ENCODE measurements at places on chromosomes 3 and 15.
A peak's percentile ranks its signal among the peaks of the same experiment; 100 is the strongest.

GRCh38 chr3:125150525-125151441 is 61.8 kb downstream of the SLC12A8 start:
- peak; percentile 92 for DNase-seq

- DNase-seq, result no peak
These were observed 36.8 kb downstream of the ADCY5 start for GRCh38 chr3:123412076-123412475.

DNA sequence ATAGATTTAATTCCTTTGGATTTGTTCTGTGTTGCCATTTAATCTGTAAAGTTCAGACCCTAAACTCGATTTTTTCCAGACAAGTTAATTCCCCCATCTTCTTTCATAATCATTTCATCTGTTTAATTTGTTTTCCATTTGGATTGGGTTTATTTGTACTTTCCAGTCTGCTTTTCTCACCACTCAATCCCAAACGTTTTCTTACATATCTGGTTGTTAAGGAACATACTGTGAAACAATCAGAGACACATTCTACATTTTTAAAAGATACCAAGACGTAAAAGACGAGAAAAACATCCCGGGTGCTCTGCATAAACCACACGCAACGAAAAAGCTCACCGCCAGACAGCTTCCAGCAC is 13.0 kb upstream of the ONECUT1 start:
- DNase-seq, result no peak

GRCh38 chr3:134656211-134656800 is 5.5 kb upstream of the KY start:
- no peak for DNase-seq

GRCh38 chr3:181952221-181952620 is 240.5 kb downstream of the SOX2 start:
- DNase-seq, result no peak

DNA sequence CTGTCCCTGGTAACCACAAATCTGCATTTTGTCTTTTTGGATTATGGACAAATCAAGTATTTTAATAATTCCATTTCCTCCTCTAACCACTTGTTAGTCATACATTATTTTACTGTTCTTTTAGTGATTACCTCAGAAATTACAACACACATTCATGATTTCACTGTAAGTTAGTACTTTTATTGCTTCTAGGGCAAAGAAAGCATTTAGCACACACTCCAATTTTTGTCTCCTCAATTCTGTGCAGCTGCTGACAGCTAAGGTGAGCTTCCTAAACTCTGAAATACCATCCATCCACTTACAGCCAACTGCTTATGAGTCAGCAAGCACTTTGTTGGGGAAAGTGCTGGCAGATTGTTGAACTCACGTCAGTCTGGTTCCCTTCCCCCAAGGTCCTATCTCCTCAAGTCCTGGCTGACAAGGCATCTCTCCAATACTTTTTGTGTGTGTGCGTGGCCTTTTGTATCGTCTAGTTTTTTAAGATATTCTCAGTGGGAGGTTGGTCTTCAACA is 49.4 kb upstream of the TNFAIP8L3 start:
- DNase-seq, result no peak

- DNase-seq, result no peak
These were observed 133.4 kb downstream of the LPP start for GRCh38 chr3:188287339-188287738.

GRCh38 chr15:42688301-42688700 is 48.6 kb downstream of the CDAN1 start:
- no peak for DNase-seq

DNA sequence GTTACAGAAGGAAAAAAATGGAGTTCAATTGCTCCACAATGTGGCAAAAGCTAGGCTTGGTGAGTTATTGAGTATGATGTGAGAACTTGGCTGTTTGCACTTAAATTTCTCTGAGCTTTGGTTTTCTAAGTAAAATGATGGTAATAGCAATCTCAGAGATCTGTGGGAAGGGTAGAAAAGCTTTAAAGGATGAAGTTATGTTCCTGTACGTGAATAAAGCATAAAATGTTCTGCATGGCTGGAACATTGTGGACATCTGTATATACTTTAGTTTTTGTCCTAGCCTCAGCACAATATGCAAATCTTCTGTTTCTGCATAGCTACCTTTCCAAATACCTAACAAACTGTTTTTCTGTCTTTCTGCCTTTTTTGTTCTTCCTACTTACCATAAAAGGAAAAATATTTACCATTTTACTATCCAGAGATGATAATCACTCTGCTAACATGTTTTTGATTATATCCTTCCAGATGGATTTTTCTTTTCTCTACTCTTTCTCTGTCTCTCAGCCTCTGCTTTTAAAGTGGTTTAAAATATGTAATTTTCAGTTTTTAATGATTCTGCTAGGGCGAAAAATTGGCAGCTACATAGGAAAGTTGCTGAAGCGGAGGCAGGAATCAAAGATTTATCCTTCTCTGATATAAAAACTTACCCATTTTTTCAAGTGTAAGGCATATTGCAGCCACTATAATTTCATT is 188.1 kb downstream of the FNDC3B start:
- no peak for DNase-seq

GRCh38 chr15:27454281-27455075 is 483.5 kb downstream of the GABRG3 start:
- no peak for DNase-seq

DNA sequence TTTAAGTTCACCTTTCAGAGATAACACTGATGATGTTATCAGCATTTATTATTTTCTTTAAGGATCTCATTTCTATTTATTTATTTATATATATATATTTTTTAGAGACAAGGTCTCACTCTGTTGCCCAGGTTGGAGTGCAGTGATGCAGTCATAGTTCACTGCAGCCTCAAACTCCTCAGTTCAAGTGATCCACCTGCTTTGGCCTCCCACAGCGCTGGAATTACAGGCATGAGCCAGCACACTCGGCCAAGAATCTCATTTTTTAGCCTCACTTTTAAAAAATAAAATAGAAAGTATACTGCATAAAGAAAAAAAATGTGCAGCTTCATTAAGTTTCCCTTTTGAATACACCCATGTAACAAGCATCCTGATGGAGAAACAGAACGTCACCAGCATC is 35.6 kb downstream of the PLA2G4D start:
- no peak for DNase-seq

- no peak for DNase-seq
These were observed 52.2 kb downstream of the SLCO2A1 start for GRCh38 chr3:133977568-133977967.

GRCh38 chr15:96207377-96208006 is 123.0 kb upstream of the NR2F2 start:
- DNase-seq, result no peak

DNA sequence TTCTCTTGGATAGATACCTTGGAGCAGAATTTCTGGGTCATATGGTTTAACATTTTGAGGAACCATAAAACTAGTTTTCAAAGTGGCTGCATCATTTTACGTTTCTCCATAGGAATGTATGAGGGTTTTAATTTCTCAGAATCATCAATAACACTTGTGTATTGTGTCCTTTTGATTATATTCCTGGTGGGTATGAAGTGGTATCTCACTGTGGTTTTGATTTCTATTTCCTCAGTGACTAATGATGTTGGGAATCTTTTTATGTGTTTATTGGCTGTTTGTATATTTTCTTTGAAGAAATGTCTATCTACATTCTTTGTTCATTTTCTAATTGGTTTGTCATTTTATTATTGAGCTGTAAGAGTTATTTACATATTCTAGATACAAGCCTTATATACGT is 28.8 kb downstream of the CDIN1 start:
- DNase-seq, result no peak

GRCh38 chr3:20103731-20104130 is 63.5 kb downstream of the KAT2B start:
- DNase-seq, result no peak

GRCh38 chr3:194640829-194641228 is 7.6 kb upstream of the TMEM44 start:
- DNase-seq, result peak; percentile 31

DNA sequence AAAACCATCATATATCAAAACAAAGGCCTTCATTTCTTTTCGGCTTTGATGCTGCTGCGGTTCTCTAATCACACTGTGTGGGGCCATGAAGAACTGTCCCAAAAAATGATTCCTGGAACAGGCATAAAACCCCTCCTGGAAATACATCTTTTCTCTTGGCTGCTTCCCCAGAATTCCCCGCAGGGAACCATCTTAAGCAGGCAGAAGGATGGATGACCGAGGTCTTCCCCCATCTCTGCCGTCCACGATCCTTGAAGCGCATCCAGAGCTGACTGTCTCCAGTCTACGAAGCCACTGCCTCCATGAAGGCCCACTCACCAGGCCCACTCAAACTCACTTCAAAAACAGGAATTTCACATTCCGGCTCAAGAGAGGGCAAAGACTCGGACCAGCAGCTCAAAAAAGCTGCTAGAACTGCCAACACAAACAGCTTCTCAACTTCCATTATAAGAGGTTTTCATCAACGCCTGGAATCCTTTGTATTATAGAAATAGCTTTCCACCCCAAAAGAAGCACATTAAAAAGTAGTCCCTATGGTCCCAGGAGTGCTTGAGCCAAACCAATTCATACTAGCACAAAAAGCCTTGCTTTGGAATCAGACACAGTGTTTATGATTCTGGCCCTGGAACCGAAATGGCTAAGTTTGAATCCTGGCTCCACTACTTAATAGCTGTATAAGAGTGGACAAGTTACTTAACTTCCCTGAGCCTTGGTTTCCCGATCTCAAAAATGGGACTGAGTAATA is 487.5 kb upstream of the WNT5A start:
- no peak for DNase-seq

- DNase-seq, result peak; percentile 92
These were observed at the start of gene RAB43 for GRCh38 chr3:129121792-129122411. Gene RAB43, minus strand, starts transcription at chr3:129121804. Its CDS starts 315 bp downstream, at chr3:129121489.

DNA sequence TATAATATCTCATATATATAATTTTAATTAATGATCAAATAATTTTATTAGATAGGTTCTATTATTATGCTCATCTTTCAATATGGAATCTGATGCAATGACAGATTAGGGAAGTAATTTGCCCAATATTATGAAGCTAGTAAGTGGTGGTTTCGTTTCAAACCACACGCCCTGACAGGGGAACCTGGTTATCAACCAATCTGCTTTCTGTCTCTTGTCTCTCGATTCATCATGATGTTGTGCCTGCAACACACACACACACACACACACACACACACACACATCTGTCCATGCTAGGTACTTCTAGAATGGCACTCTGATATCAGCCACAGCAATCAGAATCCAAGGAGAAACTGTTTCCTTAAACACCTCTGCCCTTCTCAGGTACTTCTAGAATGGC is 128.4 kb downstream of the ZBBX start:
- DNase-seq, result no peak

DNA sequence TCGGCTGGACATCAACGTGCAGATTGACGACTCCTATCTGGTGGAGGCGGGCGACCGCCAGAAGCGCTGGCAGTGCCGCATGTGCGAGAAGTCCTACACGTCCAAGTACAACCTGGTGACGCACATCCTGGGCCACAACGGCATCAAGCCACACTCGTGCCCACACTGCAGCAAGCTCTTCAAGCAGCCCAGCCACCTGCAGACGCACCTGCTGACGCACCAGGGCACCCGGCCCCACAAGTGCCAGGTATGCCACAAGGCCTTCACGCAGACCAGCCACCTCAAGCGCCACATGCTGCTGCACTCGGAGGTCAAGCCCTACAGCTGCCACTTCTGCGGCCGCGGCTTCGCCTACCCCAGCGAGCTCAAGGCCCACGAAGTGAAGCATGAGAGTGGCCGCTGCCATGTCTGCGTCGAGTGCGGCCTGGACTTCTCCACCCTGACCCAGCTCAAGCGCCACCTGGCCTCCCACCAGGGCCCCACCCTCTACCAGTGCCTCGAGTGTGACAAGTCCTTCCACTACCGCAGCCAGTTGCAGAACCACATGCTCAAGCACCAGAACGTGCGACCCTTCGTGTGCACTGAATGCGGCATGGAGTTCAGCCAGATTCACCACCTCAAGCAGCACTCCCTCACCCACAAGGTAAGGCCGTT is 34.2 kb downstream of the IDH2 start:
- DNase-seq, result no peak

- no peak for DNase-seq
These were observed 7.4 kb downstream of the RPL14 start for GRCh38 chr3:40464339-40465110.

DNA sequence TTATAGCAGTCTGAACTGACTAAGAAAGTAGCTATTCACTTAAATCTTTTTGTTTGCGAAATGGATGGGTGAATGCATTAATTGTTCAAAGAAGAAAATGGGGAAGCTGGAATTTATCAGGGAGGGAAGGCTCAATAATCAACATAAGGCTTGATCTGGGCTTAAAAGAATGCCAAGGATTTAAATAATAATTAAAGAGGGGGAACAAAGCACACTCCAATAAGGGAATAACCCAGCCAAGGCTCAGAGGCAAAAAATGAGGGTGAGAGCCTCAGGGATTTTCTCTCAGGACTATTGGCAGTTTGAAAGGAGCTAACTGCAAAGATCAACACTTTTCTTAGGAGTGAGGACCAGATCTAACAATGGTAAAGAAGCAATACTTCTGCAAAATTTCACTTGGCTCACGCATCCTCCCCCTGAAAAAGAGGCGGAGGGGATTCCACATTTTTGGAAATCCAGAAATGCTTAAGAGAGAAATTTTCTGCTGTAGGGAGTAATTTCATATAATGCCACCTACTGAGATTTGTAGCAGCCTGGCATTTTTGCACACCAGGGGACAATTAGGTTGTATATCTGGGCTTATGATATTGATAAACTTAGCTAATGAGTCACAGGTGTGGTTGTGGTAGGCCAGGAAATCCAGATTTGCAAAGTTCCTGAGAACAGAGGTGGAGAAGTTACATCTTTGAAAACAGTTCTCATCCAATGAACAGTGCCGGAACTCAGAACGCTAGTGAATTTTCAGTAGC is 405.1 kb downstream of the TUSC7 start:
- no peak for DNase-seq
